ENCODE measurements at places on chromosomes 7 and 10.

DNA sequence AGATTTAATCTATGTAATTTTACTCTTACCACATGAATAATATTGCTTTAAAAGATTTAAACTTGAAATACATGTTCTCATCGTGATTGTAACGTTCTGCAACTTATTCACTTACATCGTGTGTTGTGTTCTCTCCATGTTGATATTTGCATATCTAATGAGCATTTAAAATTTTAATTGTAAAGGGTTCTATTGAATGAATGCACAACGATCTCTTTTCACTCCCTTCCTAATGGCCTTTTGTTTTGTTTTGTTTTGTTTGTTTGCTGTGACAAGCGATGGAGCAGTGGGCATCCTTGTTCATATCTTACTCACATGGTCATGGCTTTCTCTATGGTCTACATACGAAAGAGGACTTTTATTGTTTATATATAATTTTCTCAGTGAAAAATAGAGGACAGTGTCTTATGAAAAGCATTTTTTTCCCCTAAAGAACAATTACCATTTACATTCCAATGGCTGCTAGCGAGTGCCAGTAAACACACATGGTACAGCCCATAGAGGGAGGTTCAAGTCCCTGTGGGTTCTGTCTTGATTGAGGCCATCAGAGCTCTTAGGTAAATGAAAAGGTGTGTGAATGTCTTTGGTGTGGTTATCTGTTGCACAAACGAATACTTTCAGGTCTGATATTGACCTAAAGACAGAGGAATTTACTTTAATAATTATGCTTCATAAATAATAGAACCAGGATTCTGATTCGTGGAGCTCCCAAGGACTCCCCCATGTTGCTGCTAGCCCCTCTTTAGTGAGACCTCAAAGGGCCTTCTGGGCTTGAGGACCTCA lies 32.4 kb downstream of the BTBD16 start:
- no peak for DNase-seq

GRCh38 chr7:107690611-107691010 lies 30.0 kb downstream of the SLC26A4 start:
- no peak for DNase-seq

DNA sequence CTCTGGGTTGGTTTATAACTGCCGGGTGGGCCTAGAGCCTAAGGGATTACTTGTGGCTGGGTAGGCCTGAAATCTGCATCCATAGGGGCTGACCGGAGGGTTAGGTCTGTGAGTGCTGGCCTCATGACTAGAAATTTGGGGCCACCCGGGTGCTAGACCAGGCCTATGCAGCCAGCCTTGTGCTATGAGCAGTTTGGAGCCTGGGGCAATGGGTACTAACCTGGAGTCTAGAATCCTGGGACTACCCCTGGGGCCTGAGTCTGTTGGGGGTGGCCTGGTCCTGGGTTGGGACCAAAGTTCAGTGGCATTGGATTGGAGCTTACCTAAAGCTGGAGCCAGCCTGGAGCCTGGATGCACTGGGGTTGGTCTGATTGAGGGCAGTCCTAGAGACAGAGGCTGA lies 995.2 kb downstream of the ANKRD7 start:
- no peak for DNase-seq

- DNase-seq = no peak
These were observed 55.1 kb downstream of the CCDC3 start for GRCh38 chr10:12946372-12946771.

GRCh38 chr7:46155367-46155766 lies 234.3 kb upstream of the IGFBP3 start:
- no peak for DNase-seq

- no peak for DNase-seq
These were observed 69.4 kb upstream of the HECTD2 start for GRCh38 chr10:91340613-91341362.

GRCh38 chr10:128440513-128441160 lies 314.4 kb upstream of the MKI67 start:
- no peak for DNase-seq

GRCh38 chr7:79118143-79118542 lies 335.3 kb downstream of the MAGI2 start:
- DNase-seq = no peak

DNA sequence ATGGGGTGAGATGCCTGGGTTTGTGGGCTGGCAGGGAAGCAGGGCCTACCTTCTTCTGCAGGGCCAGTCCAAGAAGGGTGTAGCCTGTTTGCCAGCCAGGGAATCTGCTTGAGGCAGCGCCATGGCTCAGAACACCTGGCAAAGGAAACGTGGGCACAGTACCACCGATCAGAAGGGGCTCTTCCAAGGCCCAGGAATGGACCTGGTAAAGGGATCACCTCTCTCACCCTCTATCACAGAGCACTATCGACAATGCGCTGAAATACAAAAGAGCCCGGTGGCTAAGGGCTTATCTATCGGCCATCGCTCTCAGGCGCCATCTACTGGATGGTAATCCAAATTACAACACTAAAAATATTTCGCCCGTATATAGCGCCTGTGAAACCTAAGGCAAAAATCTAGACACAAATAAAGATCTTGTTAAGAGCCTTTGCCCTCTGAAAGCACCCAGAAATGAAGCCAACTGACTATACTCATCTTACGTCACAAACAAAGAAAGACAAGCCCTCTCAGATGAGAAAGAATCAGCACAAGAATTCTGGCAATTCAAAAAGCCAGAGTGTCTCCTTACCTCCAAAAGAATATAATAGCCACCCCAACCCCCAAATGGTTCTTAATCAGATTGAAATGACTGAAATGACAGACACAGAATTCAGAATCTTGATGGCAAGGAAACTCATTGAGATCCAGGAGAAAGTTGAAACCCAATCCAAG lies 217.8 kb upstream of the HPS1 start:
- no peak for DNase-seq

DNA sequence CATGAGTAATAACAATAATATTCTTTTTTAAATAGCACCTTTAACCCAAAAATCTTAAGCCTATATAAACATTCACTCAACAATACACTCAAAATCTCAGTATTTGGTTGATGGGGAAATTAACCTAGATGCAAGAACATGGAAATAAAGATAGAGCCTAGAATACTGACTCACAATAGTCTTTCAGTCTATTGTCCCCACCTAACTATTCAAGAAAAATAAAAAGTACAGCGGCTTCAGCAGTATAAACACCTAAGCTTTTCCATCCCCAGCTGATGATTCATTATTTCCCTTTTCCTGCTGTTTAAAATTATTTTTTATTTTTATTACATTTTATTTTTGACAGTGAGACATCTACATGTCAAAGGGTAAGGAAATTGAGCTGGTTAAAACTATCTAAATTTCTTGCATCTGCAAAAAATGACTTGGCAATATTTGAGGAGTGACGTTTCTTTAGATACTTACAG lies 201.4 kb downstream of the FZD1 start:
- DNase-seq = no peak

- no peak for DNase-seq
These were observed 39.8 kb upstream of the EPC1 start for GRCh38 chr10:32386623-32387260.

- no peak for DNase-seq
These were observed 94.5 kb upstream of the CELF2 start for GRCh38 chr10:10923029-10923651.

- DNase-seq = no peak
These were observed 174.5 kb downstream of the TPST1 start for GRCh38 chr7:66379542-66380160.

GRCh38 chr10:77641344-77641743 lies 3.7 kb upstream of the KCNMA1 start:
- DNase-seq = no peak
